ENCODE measurements at places on chromosomes 2 and 18. TPM values are rescaled to one million over a fixed set of nuclear protein-coding genes. Genes with fewer than 3 reads are reported as not detected.

ASTL gene
- total RNA-seq = not detected

LOXL3 gene
- total RNA-seq = 0.32 TPM

MYOM1 gene
- total RNA-seq = 0.09 TPM

NT5DC4 gene
- not detected for total RNA-seq

LDAH gene
- 18.0 TPM for total RNA-seq

ALPI gene
- total RNA-seq = not detected

TNFAIP6 gene
- total RNA-seq = 1.2 TPM

CELF4 gene
- not detected for total RNA-seq

EFEMP1 gene
- total RNA-seq = 40.4 TPM

ECEL1 gene
- total RNA-seq = 0.20 TPM

ITGA4 gene
- 1.1 TPM for total RNA-seq

REG3A gene
- not detected for total RNA-seq

TEKT4 gene
- total RNA-seq = not detected

NCKAP5 gene
- total RNA-seq = 1.4 TPM

KIF5C gene
- 0.32 TPM for total RNA-seq

Measured in A549 treated with ZK216348 at 1 μM for 4 hours (cell line).